Anterior cingulate cortex (tissue), 58 donors: ENCODE measurements at places on chromosomes 4 and X.

GRCh38 chr4:106985830-106986229 is 50.3 kb downstream of the DKK2 start:
- DNase-seq = no peak

- no peak for DNase-seq
These were observed 352.2 kb downstream of the SPRY1 start for GRCh38 chr4:123748806-123749205.

DNA sequence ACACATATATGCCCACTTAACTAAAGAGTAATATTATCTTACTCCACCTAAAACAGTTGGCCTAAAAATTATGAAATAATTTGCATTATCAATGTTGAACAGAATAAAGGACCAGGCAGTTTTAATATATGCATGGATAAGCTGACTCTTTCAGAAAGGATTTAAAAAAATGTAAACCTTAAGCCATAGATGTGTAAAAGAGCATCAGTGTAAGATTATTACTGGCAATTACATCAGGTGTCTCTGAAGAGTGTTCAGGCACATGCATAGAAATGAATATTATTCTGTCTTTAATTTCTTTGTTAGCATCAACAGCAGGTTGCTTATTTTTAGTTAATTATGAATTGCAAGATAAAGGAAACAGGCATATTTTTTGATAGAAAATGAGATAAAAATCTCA is 1353.8 kb downstream of the C4orf33 start:
- DNase-seq = no peak

DNA sequence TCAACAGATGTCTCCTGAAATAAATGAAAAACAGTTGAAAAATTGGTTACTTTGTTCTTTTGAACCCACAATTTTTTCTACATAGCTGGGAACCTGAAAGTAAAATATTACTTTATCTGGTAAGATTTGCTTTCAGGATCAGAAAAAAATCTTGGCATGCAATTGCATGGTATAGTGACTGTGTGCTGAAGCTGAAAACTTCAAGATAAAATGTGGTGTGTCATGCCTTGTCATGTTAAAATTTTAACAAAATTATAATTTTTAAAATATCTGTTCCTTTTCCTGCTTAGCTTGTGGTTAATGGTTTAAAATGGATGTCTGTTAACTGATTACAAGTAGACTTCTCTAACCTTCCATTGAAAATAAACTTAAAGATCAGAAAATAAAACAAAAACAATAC is 904.8 kb downstream of the PDHA2 start:
- DNase-seq = no peak

- DNase-seq = no peak
These were observed 114.6 kb upstream of the GRID2 start for GRCh38 chr4:92189146-92189545.

GRCh38 chr4:154643493-154643892 is 31.0 kb upstream of the FGG start:
- DNase-seq = no peak

GRCh38 chr4:74933562-74934015 is 673 bp downstream of the PARM1 start:
- DNase-seq = peak; percentile 19

DNA sequence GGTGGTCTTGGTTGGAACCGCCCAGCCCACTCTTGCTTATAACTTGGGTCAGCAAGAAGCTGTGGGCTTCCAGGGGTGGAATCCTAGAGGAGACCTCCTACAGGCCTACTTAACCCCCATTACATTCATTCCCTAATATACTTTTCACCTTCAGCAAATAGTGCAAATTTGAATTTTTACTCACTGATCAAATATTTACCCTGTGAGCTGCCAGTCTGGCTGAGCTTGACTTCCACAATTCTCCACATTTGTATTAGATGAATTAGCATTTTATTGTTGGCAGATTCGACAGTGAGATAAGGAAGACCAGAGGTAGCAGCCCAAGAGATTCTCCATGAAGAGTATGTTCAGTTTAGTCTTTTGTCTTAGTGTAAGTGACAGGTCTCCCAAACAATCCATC is 199.6 kb downstream of the BCOR start:
- no peak for DNase-seq

DNA sequence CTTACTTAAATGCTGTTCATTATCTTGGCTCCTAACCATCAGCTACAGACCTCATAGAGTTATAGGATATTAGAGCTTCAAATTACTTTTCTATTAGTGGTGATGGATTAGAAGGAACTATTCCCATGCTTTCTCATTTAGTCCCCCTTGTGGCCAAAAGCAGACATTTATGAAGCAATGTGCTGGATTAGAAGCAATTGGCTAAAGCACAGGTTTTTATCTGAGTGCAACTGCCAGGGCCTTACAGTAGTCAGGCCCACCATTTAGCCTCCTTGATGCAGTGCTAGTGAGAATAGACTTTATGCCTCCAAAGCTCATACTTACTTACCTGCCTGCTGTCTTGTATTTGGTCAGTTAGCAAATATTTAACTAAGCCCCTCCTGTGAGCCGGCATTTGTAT is 93.0 kb downstream of the TSPAN7 start:
- no peak for DNase-seq

DNA sequence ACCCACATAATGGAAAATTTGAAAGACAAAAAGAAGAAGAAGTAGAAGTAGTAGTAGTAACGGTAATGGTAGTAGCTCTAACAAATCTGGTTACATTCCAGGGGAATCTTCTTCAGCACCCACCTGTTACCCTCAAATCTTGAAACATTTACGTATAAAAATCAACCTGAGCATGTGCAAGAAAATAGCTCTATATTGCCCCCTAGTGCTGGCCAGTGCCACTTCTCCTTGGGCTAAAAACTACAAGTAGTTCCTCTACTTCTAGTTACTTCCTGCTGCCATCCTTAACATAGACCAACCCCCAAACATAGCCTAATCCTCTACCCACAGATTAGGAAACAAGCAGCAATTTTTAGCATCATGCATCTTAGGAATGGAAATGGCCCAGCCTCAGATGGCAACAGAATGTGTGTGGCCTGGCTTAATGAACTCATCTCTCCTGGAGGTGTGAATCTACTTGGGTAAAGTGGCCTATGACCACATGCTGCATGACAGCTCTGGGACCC is 3.1 kb downstream of the PDGFC start:
- peak; percentile 38 for DNase-seq

GRCh38 chrX:10043386-10043785 is 76.2 kb downstream of the CLDN34 start:
- no peak for DNase-seq

DNA sequence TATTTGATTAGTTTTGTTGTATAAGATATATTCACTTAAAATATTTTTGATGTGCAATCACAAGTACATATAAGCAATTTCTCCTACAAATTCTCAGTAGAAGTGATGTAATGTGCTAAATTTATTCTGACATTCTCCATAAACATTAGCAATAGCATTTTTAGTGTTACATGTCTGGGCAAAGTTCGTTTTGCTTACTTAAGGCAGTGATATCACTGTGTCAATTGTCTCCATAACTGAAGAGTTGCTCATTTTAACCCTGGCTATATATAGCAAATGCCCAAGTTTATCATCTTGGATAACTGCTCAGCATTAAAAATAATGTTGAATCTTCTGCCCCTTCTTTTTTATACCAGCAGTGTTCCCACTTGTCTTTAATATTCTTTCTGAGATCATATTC is 340.0 kb upstream of the NDST4 start:
- no peak for DNase-seq

GRCh38 chr4:169151671-169152070 is 119.1 kb downstream of the SH3RF1 start:
- no peak for DNase-seq

DNA sequence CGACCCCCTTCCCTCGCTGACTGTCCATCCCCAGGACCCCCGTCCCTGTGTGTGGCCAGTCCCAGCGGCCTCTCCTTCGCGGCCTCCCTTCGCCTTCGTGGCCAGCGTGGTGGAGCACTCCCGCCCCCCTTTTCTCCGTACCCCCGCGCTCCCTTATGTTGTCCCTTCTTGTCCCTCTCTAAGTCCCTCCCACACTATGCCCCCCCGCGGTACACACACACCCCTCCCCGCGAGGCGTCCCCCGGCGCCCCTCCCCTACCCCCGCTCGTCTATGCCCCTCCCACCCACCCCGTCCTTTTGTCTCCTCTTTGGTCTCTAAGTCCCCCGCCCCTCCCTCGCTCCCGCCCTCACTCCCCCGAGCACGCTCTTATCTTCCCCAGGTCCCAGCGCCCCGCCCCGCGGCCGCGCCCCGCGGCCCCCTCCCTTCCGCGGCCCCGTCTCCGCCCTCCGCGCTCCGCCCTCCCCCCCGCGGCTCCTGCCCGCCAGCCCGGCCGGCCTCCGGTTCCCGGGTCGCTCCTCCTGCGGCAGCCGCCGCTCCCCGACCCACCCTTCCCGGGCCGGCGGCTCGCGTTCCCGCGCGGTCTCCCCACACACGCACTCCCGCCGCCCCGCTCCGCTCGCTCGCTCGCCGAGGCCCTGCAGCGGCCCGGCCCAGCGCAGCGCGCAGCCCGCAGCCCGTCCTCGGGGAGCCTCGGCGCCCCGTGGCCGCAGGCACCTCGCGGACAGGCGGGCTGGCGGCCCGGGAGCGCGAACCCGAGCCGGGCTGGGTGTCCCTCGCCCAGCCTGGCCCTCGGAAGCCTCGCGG is 26.3 kb downstream of the UTP14A start:
- DNase-seq = peak; percentile 79

- no peak for DNase-seq
These were observed 71.3 kb upstream of the PDHA1 start for GRCh38 chrX:19272452-19272851.

DNA sequence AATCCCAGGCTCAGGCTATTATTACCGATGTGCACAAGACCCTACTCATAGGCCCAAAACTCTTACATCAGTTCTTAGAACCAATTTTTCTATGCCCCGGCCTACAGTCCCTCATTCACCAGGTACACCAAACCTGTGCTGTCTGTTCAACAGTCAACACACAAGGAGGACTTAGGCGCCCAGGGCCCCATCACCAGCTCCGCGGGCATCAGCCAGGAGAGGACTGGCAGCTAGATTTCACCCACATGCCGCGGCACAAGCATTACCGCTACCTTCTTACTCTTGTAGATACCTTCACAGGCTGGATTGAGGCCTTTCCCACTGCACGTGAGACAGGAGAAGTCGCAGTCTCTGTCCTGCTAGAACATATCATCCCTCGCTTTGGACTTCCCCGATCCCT is 962.5 kb downstream of the RPA4 start:
- no peak for DNase-seq

GRCh38 chr4:121794505-121795188 is 6.5 kb upstream of the EXOSC9 start:
- no peak for DNase-seq

GRCh38 chr4:116005806-116006088 is 892.3 kb upstream of the NDST4 start:
- DNase-seq = no peak

DNA sequence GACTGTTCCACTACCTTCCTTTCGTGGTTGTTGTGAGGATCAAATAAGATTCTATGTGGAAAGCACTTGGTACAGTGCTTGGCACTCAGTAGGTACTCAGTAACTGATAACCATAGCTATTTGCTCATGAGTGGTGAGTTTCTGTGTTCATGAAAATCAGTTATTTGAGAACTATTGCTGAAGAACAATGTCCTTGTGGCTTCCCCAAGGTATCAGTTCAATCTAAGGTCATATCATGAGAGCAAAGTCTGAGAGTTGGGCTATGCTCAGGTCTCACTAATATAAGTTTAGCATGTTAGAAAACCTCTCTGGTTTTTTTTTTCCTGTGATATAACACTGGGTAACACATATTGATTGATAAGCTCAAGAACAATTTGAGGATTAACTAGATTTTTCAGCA is 147.8 kb downstream of the GRIA3 start:
- no peak for DNase-seq

- no peak for DNase-seq
These were observed 72.6 kb downstream of the FAM53A start for GRCh38 chr4:1611501-1611870.
